ENCODE measurements at places on chromosomes 16 and 17.

DNA sequence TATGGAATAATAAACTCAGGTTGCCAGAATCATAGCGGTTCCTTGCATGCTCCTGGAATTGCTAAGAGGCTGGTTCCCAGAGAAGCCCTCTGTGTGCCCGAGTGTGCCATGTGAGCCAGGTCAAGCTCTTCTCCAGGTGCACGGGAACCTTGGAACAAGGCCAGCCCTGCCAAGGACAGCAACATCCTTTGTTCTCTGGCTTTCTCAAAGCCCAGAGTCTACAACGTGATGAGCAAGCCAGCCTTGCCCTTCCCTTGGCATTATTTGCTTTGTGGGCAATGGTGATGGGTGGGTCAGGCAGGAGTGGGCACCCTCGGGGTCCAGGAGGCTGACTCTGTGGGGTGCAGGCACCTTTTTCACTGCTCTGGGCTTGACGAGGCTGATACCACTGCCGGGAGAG lies 14.2 kb upstream of the SEC14L1 start:
- DNase-seq, result no peak

DNA sequence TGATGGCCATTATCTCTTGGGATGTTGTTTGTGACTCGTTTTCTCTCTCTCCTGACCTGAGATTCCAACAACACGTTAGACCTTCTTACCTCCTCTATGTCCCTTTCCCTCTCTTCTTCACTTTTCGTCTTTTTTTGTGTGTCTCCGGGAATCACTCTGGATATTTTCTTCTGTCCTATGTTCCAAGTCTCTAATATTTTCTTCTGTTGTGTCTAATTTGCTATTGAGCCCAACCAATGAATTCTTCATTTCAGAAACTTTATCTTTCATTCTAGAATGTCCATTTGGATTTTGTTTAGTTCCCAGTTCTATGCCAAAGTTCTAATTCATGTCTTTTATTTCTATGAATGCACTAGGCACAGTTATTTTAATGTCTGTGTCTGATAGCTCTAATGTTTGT lies 27.1 kb upstream of the PITPNM3 start:
- DNase-seq, result no peak

DNA sequence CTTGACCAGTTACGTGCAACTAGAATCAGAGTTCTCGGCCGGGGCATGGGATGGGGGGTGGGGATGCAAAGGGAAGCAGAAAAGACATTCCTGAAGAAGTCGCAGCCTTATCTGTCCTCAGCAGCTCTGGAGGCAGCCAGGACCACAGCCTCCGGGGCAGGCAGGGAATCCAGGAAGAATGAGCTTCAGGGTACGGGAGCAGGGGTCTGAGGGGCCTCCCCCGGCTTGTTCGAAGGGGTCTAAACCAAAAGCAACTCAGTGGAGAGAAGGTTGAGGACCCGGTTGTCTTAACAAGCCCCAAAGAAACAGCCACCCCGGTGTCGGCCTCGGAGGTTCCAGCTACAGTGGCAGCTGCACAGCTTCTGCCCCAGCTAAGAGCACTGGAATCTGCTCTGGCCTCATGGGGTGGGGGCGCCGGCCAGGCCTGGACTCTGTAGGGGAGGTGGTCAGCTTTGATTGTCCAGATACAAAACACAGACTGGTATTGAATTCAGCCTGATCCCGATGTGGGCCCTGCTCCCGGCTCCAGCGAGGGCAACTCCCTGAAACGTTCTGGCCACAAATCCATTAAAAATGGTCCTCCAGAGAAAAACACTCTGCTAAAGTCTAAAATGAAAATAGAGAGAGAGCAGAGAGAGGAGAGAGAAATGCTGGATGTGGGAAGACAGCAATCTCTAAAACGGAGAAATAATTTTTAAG lies 7.7 kb downstream of the HOXB4 start:
- no peak for DNase-seq

DNA sequence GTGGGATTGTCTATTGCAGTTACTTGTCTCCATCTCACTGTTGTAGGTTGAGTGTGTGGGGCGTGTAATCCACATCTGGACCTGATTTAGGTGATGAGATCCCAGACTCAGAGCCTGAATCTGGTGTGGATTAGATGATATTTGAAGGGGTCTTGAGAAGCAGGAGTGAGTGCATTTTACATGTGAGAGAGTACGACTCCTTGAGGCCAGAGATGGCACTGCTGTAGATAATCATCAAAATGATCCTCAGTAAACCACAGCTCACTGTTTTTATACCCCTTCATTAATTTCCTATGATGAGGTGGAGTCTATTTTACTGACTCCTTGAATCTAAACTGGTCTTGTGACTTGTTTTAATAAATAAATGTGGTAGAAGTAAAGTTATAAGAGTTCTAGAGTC lies 732.5 kb downstream of the KCNJ2 start:
- DNase-seq, result no peak

DNA sequence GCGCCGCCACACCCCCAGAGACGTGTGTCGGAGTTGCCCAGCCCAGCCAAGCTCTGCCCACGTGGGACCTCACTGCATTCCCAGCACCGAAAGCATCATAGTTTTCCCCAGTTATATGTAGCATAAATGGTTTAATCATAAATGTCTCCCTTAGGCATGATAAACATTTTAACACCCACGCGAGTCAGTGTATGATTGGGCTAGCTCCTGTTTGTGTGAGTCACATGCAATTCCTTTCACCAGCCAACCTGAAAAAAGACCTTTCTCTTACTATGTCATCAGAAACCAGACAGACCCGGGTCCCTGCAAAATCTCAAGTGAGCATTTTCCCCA lies 9.2 kb downstream of the TAF1C start:
- peak; percentile 25 for DNase-seq

GRCh38 chr17:67534941-67535340 lies 157.9 kb downstream of the PITPNC1 start:
- no peak for DNase-seq

DNA sequence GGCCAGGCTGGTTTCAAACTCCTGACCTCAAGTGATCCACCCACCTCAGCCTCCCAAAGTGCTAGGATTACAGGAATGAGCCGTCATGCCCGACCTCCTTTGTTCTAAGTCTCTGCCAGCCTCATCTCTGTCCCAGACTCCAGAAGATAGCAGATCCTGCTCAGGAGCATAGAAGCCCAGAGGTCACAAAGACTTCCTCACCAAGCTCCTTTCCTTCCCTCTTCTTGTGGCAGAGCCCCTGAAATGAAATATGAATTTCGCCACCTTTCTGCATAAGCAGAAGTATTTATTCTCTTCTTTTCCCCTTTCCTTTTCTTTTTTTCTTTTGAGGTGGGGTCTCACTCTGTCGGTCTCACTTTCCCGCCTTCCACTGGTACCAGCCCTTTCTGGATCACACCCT lies 11.5 kb upstream of the PIPOX start:
- DNase-seq, result no peak

DNA sequence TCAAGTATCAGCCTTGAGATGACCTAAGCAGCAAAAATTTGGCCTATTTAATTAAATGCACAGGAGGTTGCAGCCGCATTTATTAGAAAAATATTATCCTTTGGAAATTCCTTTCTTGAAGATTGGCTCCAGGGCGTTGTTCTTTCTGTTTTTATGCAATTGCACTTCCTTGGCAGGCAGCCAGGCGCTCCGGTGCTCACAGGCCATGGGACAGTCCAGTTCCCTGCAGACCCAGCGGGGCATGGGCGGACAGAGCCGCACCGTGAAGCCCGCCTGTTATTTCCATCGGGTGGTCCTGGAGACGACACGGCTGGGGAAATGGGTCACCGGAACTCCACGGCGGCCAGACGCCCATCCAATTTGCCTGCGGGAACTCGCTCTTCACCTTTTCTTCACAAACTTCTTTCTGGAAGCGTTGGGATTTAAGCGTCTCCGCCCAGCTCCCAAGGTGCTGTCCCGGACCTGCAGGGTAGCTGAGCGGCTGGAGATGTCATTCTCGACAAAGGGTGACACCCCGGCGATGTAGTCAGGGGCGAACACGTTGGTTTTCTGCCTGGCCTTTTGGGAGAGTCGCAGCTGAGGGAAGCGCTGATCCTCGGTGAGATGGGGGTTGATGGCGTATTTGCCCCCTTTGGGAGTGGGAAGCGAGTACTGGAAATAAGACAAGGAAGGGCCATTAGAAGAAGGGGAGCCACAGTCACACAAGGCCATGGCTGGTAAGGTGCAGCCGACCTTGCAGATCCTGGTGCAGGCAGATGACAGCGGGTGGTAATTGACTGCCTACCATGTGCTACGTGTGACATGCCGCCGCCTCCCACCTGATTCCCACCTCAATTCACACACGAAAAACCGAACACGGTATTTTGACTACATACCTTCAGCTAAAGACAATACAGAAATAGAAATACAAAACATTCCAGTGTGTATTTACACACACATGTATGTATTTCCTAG lies 12.5 kb downstream of the NOB1 start:
- no peak for DNase-seq

GRCh38 chr17:73738751-73739575 lies 94.7 kb upstream of the SDK2 start:
- no peak for DNase-seq

DNA sequence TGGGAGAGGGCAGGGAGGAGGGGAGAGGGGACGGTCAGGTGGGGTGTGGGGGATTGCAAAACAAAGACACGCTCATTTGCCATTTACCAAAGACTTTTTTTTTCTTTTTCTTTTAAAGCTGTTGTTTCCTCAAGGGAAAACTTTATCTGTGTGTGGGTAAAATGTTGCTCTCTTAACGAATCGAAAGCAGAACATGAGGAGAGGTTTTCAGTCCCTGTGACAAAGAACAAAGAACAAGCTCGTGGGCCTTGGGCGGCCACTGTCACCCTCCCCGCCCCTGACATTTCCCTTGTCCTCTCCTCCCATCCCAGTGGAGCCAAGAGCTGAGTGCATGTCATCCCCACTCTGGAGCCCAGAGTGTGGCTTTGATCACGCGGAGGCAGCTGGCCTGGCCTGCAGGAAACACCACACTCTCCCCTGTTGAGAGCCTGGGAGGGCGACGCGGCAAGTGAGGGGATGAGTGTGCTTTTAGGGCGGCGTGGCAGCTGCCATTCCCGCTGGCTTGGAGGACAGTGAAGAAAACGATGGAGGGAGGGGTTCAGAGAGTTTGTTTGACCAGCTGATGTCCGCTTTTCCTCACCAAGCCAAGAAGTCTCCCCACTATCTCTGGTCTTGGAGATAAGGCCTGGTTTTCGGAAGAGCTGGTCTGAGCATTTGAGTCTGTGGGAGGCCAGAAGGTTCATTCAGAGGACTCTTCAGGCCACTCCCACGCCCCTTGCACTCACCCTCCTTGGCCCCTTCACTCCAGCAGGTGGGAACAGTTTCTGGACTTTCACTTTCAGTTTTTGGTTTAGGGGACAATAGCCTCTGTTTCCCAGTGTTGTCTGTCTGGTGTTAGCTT lies 11.4 kb downstream of the CCR7 start:
- DNase-seq, result no peak

GRCh38 chr17:20304961-20305360 lies 162.4 kb downstream of the LGALS9B start:
- DNase-seq, result no peak

DNA sequence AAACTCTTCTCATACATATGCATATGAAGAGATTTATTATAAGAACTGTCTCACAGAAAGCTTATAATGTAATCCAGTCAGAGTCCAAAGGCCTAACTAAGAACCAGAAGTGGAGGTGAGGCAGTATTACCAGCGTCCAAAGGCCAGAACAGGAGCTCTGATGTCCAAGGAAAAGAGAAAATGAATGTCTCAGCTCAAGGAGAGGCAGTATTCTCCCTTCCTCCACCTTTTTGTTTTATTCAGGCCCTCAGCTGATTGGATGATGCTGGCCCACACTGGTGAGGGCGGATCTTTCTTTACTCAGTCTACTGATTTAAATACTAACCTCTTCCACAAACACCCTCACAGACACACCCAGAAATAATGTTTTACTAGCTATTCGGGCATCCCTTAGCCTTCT lies 43.4 kb downstream of the FBXL20 start:
- no peak for DNase-seq

- DNase-seq, result peak; percentile 21
Measured at GRCh38 chr17:59004338-59005111, 102.2 kb downstream of the TRIM37 start.
